Activated CD8-positive, alpha-beta T cell treated with anti-CD3 and anti-CD28 coated beads for 36 hours (primary cell): ENCODE measurements at places on chromosomes 4 and X. TPM values are rescaled to one million over a fixed set of nuclear protein-coding genes. Genes with fewer than 3 reads are reported as not detected.

DNA sequence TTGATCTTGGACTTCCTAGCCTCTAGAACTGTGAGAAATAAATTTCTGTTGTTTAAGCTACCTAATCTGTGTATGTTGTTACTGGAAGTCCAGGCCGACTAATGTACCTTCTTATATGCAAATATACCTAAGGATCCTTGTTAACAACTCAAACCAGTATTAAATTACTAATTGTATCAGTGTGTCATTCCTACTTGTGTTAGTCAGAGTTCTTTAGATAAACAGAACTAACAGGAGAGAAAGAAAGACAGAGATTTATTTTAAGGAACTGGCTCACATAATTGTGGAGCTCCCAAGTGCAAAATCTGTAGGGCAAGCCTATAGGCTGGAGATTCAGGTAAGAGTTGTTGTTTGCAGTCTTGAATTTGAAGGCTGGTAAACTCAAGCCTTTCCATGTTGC, 120.0 kb downstream of the ADGRL3 start:
- H3K27me3 ChIP-seq = no peaks in the 10 kb centered on the region
- H3K36me3 ChIP-seq = no peaks in the 10 kb centered on the region
- H3K27ac ChIP-seq = no peak overlapping the region

DNA sequence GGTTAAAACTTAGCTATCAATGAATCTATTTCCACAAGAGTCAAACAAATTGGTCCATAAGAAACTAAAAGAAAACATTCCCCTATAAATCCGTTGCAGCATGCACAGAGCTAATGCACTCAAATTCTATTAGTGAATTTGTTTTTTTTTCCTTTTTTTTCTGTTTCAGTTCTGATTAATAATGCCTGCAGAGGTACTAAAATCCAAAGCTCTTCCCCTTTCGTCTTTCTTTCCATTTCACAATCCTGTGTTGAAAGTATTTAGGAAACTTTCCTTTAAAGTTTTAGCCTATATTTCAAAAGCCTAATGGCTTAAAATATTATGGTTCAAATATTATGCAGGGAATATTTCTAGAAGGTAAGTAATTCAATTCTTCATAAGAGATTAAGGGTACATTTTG, 45.9 kb upstream of the VEGFD start:
- no peaks in the 10 kb centered on the region for H3K36me3 ChIP-seq
- no peaks in the 10 kb centered on the region for H3K4me1 ChIP-seq
- H3K27me3 ChIP-seq = peaks cover 4% of the 10 kb centered on the region
- no peak for DNase-seq
- H3K4me3 ChIP-seq = no peak overlapping the region

The SPON2 gene
- 10.5 TPM for total RNA-seq

The APLN gene
- 3.5 TPM for total RNA-seq

The AKAP14 gene
- total RNA-seq = not detected
